ENCODE measurements at places on chromosomes 1 and 21.

DNA sequence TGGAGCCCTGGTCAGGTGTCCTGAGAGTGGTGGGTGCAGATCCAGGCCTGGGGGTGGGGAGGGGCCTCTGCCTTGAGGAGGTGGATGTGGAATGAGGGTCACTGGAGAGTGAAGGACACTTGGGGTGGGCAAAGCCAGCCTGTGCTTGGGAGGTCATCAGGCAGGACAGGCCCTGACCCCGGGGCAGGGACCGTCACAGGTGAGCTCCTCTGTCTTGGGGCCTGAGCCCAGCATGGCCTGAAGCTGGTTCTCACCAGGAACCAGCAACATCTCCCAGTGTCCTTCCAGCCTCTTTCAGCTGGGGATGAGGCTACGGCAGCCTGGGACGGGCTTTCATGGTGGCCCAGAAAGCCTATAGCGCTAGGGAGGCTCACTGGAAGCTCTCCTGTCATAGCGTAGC lies 831 bp upstream of the KRTAP10-2 start:
- no peak for DNase-seq

DNA sequence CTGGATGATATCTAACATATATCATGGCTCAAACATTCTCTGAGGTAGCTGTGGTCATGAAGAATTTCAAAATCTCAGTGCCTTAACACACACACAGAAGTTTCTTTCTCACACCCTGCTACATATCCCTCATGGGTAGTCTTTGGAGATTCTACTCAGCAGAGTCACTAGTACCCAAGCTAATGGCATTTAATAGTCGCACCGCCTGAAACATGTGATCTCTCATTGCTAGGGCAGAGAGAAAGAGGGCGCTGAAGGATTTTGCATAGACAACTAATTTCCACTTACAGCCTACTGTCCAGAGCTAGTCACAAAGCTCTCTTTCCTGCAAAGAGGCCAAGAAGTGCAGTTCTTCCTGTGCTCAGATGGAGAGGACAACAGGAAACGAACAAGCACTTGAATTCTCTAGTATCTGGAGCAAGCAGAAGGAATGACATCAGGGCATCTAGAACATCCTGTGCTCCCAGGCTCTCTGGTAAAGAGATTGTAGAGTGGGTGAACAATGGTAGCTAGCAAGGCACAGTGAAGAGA lies 183.4 kb upstream of the PTBP2 start:
- no peak for DNase-seq

DNA sequence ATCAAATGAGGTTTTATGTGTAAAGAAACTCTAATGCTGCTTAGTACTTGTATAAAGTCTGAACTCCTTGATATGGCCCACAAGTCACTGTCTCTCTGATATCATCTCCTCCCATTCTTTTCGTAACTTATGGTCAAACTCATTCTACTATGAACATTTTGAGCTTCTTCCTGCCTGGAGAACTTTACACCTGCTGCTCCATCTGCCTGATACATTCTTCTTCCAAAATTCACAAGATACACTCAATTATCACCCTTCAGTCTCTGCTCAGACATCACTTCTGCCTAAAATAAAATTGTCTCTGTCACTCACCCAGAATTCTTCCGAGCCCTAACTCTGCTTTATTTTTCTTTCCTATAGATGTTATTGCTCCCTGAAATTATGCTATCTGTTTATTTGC lies 192.8 kb upstream of the LYPLAL1 start:
- no peak for DNase-seq

- DNase-seq: no peak
Observed at GRCh38 chr1:42319871-42320484, 15.1 kb downstream of the FOXJ3 start.

DNA sequence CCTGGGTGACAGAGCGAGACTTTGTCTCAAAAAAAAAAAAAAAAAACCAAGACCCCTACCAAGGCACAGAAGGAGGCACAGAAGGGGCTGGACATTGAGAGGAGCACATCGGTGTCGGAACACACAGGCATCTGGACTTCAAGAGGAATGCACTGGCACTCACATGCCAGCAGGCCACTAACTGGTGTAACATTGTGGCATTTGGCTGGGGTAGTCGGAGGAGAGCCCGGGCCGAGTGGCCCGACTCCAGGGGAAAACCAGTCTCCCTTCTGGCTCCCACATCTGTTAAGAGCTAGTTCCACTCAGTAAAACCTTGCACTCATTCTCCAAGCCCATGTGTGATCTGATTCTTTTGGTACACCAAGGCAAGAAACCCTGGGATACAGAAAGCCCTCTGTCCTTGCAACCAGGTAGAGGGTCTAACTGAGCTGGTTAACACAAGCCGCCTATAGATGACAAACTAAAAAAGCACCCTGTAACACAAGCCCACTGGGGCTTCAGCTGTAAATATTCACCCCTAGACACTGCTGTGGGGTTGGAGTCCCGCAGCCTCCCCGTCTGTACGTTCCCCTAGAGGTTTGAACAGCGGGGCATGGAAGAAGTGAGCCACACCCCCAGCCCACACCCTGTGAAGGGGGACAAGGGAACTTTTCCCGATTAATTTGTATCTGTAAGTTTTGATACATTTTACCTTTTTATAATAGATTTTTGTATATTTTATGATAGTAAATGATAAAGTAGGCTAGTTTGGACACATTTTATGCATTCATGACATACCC lies 17.2 kb upstream of the AKIRIN1 start:
- DNase-seq: no peak

- DNase-seq: no peak
Observed at GRCh38 chr1:76769911-76770310, 97.4 kb upstream of the ST6GALNAC5 start.

- DNase-seq: no peak
Observed at GRCh38 chr1:64659478-64660138, 85.3 kb upstream of the RAVER2 start.

DNA sequence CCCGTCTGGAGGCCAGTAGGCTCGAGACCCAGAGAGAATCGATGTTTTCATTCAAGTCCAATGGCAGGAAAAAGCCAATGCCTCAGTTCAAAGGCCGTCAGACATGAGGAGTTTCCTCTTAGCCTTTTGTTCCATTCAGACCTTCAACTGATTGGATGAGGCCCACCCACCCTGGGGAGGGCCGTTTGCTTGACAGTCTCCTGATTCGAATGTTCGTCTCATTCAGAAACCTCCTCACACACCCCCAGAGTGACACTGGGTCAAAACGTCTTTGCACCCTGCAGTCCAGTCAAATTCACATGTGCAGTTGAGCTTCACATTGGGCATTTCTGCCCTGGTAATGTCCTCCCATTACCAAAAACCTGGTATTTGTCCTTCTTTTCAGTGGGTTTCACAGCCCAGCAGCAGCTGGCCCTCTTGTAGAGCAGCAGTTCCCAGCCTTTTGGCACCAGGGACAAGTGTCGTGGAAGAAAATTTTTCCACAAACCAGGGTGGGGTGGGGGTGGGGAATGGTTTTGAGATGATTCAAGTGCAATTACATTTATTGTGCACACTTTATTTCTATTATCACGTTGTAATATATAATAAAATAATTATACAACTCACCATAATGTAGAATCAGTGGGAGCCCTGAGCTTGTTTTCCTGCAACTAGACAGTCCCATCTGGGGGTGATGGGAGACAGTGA lies 40.1 kb downstream of the RSPH1 start:
- no peak for DNase-seq

- no peak for DNase-seq
Observed at GRCh38 chr1:205928317-205928716, 14.9 kb downstream of the SLC26A9 start.

GRCh38 chr1:116956378-116956777 lies 45.2 kb upstream of the CD101 start:
- no peak for DNase-seq

- DNase-seq: no peak
Observed at GRCh38 chr1:50877641-50878040, 82.4 kb downstream of the FAF1 start.

- no peak for DNase-seq
Observed at GRCh38 chr1:197066277-197066676, 783 bp downstream of the F13B start.

DNA sequence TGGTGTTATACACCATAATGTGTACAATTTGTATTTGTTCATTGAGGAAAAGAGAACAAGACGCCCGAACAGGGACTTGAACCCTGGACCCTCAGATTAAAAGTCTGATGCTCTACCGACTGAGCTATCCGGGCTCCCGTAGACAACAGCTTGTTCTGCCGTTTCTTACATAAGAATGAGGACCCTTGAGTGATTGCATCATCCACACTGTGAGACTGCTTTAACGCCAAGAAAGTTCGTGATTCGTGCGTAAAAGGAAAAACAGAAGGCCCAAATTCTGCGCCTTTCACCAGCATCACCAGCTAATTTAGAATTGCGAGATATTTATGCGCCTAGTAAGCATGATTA lies 9.3 kb upstream of the MDM4 start:
- DNase-seq: no peak

- DNase-seq: no peak
Observed at GRCh38 chr1:235093013-235093695, 35.5 kb downstream of the TOMM20 start.

GRCh38 chr1:4690951-4691675 lies 36.7 kb downstream of the AJAP1 start:
- DNase-seq: no peak

GRCh38 chr1:221347706-221348105 lies 394.2 kb downstream of the DUSP10 start:
- no peak for DNase-seq

DNA sequence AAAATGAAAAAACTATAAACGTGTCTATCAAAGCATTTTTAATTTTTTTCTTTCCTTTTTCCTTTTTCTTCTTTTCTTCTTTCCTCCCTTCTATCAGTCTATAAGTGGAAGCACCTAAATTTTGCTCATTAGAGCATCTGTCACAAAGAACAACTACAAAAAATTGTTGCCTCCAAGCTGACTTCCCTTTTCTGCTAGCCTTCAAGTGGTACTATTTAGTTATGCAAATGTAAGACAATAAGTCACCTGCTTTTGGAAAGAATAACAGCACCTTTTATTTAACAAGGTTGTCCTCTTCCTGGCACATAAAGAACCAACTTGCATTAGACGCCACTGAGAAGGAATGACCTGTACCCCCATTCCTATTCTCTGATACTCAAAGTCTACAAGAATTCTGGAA lies 45.0 kb upstream of the C1orf53 start:
- DNase-seq: no peak

DNA sequence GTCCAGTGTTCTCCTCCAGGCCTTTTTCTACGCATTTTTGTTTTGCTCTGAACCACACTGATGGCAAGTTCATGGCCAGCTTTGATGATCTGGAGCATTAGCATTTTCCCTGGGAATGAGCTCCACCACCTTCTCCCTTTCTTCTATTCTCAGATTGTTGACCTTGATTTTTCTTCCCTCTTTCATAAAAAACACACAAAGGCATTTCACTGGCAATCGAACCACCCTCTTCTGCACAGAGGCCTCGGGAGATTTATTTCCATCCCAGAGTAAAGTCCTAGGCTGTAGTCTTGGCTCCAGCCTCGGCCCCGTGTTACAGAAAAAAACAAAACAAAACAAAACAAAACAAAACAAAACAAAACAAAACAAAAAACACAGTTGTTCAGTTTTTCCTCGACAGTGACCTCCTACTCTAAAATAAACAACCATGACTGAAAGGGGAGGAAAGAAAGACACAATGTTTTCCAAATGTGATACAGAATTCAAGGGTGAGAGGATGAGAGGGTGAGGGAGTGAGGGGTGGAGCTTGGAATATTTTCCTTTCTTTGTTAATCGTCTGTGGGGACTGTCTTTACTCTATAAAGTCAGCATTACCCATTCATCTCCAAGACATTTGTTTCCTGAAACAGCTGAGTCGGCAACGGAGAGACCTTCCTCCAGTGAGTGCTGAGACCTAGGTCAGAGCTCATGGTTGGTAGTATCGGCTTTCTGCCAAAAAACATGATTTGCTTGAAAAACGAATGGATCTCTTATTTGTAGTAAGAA lies 29.8 kb upstream of the RNF186 start:
- DNase-seq: no peak

DNA sequence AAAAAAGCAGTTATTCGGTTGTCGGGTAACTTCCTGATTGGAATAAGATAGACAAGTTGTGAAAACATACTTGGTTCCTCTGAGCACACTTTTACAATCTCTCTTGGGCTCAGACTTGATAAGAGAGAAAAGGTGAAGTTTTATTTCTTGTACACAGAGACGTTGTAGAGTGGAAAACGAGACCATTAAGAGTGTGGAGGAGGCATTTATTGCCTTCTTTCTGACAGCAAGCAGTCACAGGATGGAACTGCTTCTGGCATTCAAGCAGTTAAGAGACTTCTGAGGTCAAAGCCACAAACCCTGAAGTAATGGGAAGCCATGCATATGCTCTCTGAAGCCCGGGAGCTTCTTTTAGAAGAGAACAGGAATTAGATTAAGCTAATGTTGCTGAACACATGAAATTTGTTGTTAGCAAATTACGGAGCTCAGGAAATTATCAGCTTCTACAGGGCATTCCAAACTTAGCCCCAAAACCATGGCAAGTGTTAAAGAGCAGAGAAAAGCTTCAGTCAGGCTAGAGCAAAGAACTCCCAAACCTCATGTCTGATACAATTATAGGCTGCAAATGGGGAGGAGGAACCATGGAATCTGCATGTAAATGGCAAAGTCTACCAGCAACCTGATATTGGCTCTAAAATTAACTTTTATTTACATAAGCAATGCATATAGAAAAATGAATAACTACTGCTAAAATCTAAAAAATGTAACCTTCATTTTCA lies 26.0 kb downstream of the S1PR1 start:
- no peak for DNase-seq

GRCh38 chr1:223521150-223521549 lies 127.9 kb downstream of the CCDC185 start:
- DNase-seq: no peak

DNA sequence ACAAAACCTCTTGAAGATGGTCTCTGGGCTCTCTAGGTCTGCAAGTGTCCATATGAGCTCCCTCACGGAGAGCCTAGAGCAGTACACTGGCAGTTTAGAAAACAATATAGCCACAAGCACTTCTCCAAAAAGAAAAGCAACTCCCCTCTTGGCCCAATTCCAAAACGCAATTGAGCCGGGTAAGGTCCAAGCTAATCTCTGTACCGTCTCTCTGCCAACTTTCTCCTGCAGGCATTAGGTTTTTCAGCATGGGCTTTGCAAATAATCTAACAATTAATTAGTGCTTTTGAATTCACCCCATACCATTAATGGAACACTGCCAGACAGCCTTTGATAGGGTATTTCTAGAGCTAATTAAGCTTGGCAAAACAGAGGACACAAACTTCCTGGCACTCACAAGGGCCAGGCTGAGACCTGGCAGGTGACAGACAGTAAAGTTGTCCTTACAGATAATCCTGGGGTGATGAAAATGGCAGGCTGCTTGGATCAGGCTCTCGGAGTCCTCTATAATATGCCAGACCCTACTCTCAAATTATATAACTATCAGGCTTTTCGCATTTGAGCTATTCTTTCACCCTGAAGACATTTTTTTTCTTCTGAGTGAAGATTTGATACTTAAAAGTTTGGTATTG lies 39.8 kb downstream of the TGFBR3 start:
- no peak for DNase-seq

- no peak for DNase-seq
Observed at GRCh38 chr1:213123536-213123935, 72.5 kb downstream of the RPS6KC1 start.

GRCh38 chr1:16212251-16212961 lies at the start of gene ARHGEF19:
ARHGEF19 (minus strand) TSS chr1:16212652; CDS start chr1:16209054, 3,598 bp downstream.
- no peak for DNase-seq

- no peak for DNase-seq
Observed at GRCh38 chr1:206495493-206496046, 11.8 kb upstream of the RASSF5 start.

- no peak for DNase-seq
Observed at GRCh38 chr1:64974288-64974825, 8.0 kb upstream of the JAK1 start.

GRCh38 chr1:214445831-214446614 lies 105.4 kb downstream of the PTPN14 start:
- no peak for DNase-seq

All from GM13977 (cell line).